Astrocyte of the hippocampus (primary cell): ENCODE measurements at places on chromosomes 7 and 10.

DNA sequence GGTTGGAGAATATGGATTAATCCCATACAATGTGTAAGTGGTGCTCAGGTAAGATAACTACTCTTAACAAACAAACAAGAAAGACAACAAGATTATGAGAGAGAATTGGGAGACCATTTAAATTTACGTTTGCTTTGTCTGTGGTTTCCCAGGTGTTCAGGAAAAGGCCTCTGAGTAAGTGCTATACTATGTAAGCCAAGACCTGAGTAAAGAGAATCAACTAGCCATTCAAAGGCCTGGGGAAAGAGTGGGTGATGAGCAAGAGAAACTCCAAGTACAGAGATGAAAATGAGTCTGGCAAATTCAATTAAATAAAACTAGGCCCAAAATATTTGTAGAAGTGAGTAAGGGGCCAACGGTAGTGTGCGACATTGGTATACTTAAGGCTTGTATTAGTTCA is 9.9 kb downstream of the CSTF2T start:
- no peak for DNase-seq

GRCh38 chr7:27364344-27364758 is 121.7 kb downstream of the EVX1 start:
- peak; percentile 17 for DNase-seq

DNA sequence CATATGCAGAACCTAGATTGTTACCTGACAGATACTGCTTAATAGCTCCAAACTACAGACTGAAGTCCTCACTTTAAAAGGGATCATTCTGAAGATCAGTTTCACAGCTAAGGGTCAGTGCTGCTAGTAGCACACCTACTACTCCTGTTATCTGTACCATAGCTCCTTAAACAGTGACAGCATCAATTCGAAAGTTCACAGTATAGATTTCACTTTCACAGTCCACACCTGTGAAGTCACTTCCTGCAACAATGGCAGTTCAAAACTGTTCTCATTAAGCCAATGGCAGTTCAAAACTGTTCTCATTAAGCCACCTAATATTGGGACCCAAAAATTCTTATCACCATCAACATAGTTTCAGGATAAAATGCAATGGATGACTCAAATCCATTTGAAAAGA is 10.7 kb upstream of the FHIP2A start:
- DNase-seq = no peak

- DNase-seq = no peak
These were observed 316.2 kb downstream of the ATRNL1 start for GRCh38 chr10:115409347-115409746.

DNA sequence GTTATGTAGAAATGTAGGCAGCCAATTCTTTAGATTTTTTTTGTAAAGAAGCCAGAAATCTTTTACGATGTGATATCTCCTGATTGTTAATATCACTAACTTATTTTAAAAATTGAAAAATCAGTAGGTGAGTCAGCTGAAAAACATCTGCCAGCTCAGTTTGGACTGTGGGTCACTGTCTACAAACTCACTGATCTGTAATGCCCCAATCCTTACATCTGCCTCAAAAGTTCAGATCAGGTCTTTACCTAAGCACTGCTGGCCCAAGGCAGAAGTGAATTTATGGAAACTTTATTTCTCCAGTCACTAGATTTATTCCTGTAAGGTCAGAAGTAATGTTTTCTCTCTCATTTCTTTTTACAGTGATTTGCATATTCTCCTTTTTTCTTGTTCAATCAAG is 31.0 kb upstream of the FAM13C start:
- no peak for DNase-seq

DNA sequence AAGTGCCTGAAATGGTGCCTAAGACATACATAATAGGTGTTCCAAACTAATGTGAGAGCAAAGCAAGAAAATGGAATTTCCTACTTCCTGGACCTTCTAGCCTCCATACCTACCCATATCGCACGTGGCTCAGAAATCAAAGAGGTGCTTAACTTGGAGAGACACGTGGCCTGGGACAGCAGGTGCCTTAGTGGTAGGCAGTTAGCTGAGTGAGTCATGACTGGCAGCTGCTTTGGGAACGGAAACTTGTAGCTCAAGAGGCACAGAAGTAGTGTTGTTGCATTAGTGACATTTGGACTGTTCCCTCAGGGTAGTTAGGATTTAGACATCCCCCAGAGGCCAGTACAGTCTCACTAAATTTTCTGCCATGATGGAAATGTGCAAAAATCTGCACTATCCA is 12.0 kb upstream of the BMPER start:
- no peak for DNase-seq

DNA sequence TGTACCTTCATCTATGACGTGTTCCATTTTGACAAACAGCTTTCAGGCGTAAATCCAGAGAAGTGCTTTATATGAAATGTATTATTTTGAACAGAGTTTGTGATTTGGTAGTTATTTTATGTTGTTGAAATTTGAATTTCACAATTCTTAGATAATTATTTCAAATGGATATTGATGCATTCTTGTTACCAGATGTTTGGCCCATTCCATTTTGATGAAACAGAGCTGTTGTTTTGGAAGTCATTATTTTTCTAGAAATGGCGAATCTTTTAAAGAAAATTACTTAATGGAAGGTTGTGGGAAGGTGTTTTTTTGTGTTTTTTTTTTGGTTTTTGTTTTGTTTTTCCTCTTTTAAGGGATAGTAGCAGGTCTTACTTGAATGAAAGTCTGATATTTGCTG is 2.4 kb downstream of the OTUD1 start:
- DNase-seq = no peak

DNA sequence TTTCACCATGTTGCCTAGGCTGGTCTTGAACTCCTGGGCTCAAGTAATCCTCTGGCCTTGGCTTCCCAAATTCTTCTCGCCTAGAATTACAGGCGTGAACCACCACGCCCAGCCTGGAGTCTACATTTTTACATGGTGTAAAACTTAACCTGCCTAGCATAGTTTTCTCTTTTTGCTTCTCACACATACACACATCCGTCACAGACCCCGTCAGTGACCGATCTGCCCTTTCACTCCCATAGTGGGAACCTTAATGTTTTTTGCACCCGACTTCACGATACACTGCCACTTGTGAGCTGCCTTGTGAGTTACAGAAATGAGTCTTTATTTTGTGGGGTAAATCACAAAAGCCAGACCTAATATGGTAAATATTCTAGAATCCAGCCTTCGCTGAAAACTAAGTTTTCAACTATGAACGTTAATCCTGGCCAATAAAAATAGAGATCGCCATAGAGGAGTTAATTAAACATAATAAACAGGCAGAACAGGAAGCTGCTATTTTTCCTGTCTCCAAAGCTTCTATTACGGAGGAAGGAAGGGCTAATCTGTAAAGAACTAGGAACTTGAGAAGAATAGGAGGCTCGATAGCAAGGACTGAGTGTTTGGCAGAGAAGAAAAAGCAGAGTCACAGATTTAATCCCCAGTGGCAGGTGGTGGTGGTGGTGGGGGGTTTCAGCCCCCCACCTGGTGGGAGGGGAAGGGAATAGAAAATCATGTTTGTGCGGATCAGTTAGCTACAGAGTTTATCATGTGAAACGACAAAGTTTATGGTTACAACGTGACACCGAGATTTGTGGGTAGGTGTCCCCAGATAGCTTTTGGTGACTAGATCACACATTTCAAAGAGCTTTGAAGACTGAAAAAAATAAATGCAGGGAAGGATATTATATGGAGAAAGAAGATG is 14.7 kb upstream of the FAM171A1 start:
- DNase-seq = no peak

GRCh38 chr7:47682874-47683273 is 101.0 kb upstream of the TNS3 start:
- DNase-seq = no peak

DNA sequence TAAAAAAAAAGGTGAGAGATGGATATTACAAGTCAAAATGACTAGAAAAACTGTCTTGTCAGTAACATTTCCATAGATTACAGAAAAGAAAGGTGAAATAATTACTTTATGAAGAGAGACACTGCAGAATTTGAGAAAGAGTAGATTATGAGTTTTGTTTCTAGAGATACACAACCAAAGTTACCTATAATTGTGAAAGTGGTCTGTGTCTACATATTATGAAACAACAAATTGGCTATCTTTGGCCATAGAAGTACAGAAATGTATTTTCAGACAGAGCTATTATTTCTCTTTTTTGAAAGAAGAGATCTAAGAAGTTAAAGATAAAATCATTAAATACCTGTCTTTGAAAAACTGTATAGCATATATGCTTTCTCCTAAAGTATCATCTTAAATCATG is 30.1 kb downstream of the KCND2 start:
- no peak for DNase-seq

DNA sequence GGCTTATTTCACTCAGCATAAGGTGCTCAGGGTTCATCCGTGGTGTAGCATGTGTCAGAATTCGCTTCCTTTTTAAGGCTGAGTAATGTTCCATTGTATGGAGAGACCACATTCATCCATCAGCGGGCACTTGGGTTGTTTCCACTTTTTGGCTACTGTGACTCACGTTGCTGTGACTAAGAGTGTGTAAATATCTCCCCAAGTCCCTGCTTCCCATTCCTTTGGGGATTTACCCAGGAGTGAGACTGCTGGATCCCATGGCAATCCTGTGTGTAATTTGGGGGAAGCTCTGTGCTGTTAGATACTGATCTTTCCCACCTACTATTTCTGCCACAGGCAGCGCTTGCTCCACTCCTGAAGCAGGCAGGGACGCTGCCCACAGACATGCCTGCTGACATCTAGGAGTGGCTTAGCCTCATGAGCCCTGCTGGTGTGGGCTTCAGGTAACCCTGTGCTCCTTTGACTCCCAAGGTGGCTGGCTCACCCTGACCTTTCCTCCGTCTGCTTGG is 346.0 kb downstream of the FRMD4A start:
- peak; percentile 86 for DNase-seq

GRCh38 chr7:131574741-131575140 is 18.3 kb upstream of the PODXL start:
- no peak for DNase-seq

DNA sequence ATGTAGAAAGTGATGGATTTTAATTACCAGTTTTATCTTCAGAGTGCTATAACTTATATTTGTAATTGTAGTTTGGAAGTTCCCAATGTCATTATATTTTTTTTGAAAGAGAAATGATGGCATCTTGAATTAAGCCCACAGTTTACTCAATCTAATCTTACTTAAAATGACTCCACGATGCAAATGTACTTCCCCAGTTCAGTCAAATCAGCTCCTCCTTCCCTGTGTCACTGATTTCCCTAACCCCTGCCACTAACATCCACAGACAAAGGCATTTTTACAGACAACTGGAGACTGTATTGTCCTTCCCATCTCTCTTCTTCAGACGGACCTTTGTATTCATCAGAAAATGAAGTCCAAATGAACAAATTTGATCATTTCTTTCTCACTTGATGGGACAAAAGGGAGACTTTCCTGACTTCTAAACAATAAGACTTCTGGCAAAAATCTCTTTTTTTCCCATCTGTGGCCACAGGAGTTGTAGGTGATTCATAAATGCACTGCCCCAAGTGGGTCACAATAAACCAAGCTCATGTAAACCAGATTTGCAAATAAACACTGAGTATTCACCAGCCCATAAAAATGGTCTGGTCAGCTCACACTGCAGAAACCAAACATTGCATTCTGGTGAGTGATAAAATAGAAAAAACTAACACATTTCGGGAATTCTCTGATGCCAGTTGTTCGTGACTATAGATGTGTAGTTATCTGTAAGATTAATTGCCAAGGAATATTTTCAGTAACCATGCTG is 162.9 kb downstream of the FANK1 start:
- peak; percentile 64 for DNase-seq

DNA sequence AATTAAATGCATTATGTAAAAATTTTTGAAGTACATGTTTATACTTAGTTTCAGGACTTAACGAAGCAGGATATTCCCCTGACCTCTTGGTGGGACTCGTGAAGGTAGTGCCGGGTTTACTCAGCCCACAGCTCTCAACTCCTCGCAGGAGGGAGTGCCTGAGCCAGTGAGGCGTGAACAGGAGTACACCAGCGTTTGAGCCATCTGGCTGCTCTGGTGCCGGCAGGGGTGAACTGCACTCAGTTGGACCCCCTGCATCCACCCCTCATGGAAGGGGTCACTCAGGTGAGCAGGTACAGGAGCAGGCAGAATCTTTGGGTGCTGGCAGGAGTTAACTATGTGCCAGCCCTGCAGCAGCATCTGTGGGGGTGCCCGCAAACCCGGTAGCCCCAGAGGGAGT is 625.1 kb upstream of the PCDH15 start:
- no peak for DNase-seq

- no peak for DNase-seq
These were observed 167.1 kb upstream of the FAM3C start for GRCh38 chr7:121563177-121563576.

DNA sequence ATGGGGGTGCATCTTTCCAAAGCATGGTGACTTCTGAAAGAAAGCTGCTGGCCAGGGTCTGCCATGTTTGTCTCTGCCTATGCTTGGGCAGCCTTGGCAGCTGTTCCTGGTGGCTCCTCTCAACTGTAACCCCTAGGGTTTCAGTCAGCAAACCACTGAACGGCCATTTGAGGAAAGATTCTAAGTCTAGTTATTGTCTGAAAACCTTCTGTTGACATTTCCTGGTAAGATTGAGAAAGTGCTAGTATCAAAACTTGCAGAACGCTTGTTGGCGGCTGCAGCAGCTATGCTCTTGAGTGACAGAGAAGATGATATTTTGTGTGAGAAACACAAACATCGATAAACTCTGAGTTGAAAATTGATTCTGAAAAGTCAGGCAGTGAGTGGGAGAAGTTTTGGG is 523.1 kb downstream of the LRMDA start:
- DNase-seq = no peak

DNA sequence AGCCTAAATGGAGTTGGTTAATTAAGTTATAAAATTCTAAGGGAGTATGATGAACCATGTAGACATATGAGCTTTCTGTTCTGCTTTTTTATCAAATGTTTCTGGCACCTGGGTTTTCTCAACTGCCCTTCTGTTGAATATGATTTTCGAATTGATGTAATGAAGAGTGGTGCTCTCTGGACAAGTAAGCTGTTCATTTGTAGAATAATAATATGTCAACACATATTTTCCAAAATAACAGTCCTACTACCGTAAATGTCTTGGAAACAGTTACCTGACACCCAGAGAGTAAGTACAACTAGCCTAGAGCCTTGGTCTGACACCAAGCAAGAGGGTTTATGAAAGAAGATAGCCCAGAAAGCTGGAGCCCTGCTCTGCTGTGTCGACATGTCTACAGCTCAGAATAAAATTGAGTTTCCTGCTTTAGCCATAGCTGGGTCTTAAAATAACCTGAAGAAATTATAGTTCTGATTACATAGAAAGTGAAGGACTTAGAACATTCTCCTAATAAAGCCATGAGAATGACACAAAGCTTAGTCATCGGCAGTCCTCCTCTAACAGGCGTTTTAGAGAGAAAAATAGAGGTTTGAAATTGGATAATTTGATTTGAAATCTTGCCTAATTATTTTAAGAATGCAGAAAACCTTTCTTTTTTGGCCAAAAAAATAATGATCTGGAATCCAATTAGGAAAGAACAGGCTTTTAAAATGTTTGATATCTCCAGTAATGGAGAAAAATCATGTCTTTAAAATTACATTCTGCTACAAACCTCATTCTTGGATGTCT is 25.1 kb downstream of the HDAC9 start:
- peak; percentile 71 for DNase-seq

- DNase-seq = peak; percentile 45
These were observed 18.5 kb upstream of the ACBD5 start for GRCh38 chr10:27258838-27259812.

GRCh38 chr10:72340510-72341261 is 14.0 kb downstream of the DNAJB12 start:
- DNase-seq = peak; percentile 79
